Activated CD8-positive, alpha-beta memory T cell treated with anti-CD3 and anti-CD28 coated beads, Interleukin-2, amount 10 ng/mL, durations not matched to agents 7 days and 5 days (primary cell): ENCODE measurements at places on chromosomes 11 and 22. TPM values are rescaled to one million over a fixed set of nuclear protein-coding genes. Genes with fewer than 3 reads are reported as not detected.
A peak's percentile ranks its signal among the peaks of the same experiment; 100 is the strongest.

The PRCP gene
- total RNA-seq, result 21.8 TPM

The RAB39A gene
- total RNA-seq, result 0.59 TPM

The HBD gene
- not detected for total RNA-seq

The SCUBE2 gene
- total RNA-seq, result not detected

The OR6T1 gene
- total RNA-seq, result not detected

The RFPL3 gene
- total RNA-seq, result not detected

The RIMBP3B gene
- 0.09 TPM for total RNA-seq

The CHST1 gene
- total RNA-seq, result not detected

The PRR33 gene
- not detected for total RNA-seq

The INPP5J gene
- total RNA-seq, result 0.14 TPM

The C11orf65 gene
- total RNA-seq, result 0.61 TPM

The OR51B5 gene
- total RNA-seq, result 0.47 TPM

- no peaks in the 10 kb centered on the region for H3K36me3 ChIP-seq
- peaks cover 21% of the 10 kb centered on the region for H3K4me1 ChIP-seq
- peaks cover 11% of the 10 kb centered on the region for H3K27me3 ChIP-seq
- DNase-seq, result peak; percentile 76
- H3K27ac ChIP-seq, result no peak overlapping the region
- no peak overlapping the region for H3K4me3 ChIP-seq
Observed at GRCh38 chr22:24503137-24503842, 8.2 kb downstream of the UPB1 start.

- no peaks in the 10 kb centered on the region for H3K27me3 ChIP-seq
- H3K4me1 ChIP-seq, result peaks cover 22% of the 10 kb centered on the region
- no peak for DNase-seq
- peak overlapping the region; percentile 94 for H3K4me3 ChIP-seq
- H3K27ac ChIP-seq, result peak overlapping the region; percentile 79
- peaks cover 2% of the 10 kb centered on the region for H3K36me3 ChIP-seq
Observed at GRCh38 chr11:910044-910588, 494 bp downstream of the CHID1 start.

GRCh38 chr22:44676441-44677352 is 25.3 kb upstream of the PRR5 start:
- H3K27ac ChIP-seq, result peak overlapping the region; percentile 64
- DNase-seq, result no peak
- peak overlapping the region; percentile 66 for H3K4me3 ChIP-seq
- H3K36me3 ChIP-seq, result peaks cover 6% of the 10 kb centered on the region
- H3K4me1 ChIP-seq, result peaks cover 58% of the 10 kb centered on the region

GRCh38 chr11:96543177-96543576 is 153.4 kb downstream of the JRKL start:
- DNase-seq, result no peak
- no peaks in the 10 kb centered on the region for H3K4me1 ChIP-seq
- no peaks in the 10 kb centered on the region for H3K36me3 ChIP-seq
- peaks cover 4% of the 10 kb centered on the region for H3K27me3 ChIP-seq
- H3K4me3 ChIP-seq, result no peak overlapping the region

DNA sequence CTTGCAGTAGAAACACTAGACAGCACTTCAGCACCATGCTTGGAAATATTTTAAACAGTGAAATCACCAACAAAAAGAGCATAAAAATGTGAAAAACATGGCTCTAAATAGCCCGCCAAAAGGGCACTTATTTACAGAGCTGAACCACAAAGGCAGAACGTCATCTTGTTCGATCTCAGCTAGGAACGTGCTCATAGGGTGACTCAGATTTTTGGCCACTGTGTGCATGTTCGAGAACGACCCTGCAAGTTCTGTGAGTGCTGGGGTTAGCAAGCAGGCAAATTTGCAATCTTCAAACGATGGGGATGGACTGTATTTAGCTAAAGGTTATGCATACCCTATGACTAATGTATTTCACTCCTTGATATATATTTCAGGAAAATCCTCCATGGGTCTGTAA is 30.6 kb downstream of the OR2AT4 start:
- peaks cover 39% of the 10 kb centered on the region for H3K27me3 ChIP-seq
- no peaks in the 10 kb centered on the region for H3K4me1 ChIP-seq
- no peak overlapping the region for H3K27ac ChIP-seq

- no peaks in the 10 kb centered on the region for H3K4me1 ChIP-seq
- no peaks in the 10 kb centered on the region for H3K36me3 ChIP-seq
- no peak overlapping the region for H3K4me3 ChIP-seq
- H3K27me3 ChIP-seq, result peaks cover 4% of the 10 kb centered on the region
Observed at GRCh38 chr11:77213589-77214428, 85.8 kb downstream of the MYO7A start.

- H3K4me3 ChIP-seq, result peak overlapping the region; percentile 68
- peaks cover 20% of the 10 kb centered on the region for H3K27me3 ChIP-seq
- peaks cover 35% of the 10 kb centered on the region for H3K4me1 ChIP-seq
- peak overlapping the region; percentile 79 for H3K27ac ChIP-seq
Observed at GRCh38 chr22:38940811-38941384, 16.5 kb upstream of the APOBEC3A start.

- H3K27ac ChIP-seq, result no peak overlapping the region
- H3K36me3 ChIP-seq, result no peaks in the 10 kb centered on the region
- H3K4me3 ChIP-seq, result no peak overlapping the region
- DNase-seq, result no peak
Observed at GRCh38 chr11:17488563-17488962, 11.9 kb upstream of the ABCC8 start.

DNA sequence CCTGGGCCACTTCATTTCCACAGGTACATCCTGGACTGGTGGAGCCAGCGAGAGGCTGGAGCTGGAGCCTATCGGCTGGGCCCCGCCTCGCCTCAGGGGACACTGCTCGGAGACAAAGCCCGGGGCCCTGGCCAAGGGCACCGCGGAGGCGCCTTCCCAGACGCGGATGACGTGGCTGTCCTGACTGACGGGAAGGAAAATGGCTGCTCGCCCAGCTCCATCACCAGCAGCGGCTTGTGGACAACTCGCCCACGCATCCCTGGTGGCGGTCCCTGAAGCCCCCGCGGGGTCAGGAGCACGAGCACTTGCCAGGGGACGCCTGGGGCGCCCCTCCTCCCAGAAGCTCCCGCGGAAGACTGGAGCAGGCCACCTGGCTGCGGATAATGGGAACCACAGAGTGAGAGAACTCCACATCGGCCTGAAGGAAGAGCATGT is 49.6 kb downstream of the CECR2 start:
- no peak for DNase-seq
- no peak overlapping the region for H3K27ac ChIP-seq
- no peaks in the 10 kb centered on the region for H3K36me3 ChIP-seq

GRCh38 chr11:44450295-44450932 is 115.0 kb upstream of the CD82 start:
- no peak overlapping the region for H3K27ac ChIP-seq
- H3K4me3 ChIP-seq, result no peak overlapping the region
- no peaks in the 10 kb centered on the region for H3K36me3 ChIP-seq
- DNase-seq, result no peak
- H3K4me1 ChIP-seq, result no peaks in the 10 kb centered on the region
- no peaks in the 10 kb centered on the region for H3K27me3 ChIP-seq

DNA sequence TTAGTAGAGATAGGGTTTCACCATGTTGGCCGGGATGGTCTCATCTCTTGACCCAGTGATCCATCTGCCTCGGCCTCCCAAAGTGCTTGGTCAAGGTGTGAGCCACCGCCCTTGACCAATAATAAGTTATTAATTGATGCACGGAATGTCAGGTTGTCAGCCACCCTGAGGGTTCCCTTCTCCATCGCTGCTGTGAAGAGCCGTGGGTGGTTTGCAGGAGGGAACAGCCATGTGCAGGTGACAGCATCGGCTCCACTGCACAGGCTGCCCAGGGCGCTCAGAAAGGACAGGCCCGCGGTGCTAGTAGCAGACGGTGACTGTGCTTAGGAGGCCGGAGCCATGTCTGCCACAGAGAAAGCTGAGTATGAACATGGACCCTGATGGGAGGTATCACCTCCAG is 814.0 kb downstream of the BRD1 start:
- H3K4me3 ChIP-seq, result no peak overlapping the region
- H3K36me3 ChIP-seq, result no peaks in the 10 kb centered on the region
- no peaks in the 10 kb centered on the region for H3K27me3 ChIP-seq
- no peaks in the 10 kb centered on the region for H3K4me1 ChIP-seq

GRCh38 chr22:37161443-37161842 is 11.7 kb upstream of the IL2RB start:
- DNase-seq, result peak; percentile 84
- peaks cover 81% of the 10 kb centered on the region for H3K4me1 ChIP-seq
- H3K36me3 ChIP-seq, result peaks cover 9% of the 10 kb centered on the region
- H3K27ac ChIP-seq, result peak overlapping the region; percentile 99
- no peaks in the 10 kb centered on the region for H3K27me3 ChIP-seq

GRCh38 chr11:124311269-124311668 is 2.5 kb downstream of the OR8D1 start:
- H3K27me3 ChIP-seq, result no peaks in the 10 kb centered on the region
- H3K4me1 ChIP-seq, result no peaks in the 10 kb centered on the region
- H3K27ac ChIP-seq, result no peak overlapping the region

- peaks cover 17% of the 10 kb centered on the region for H3K27me3 ChIP-seq
- peaks cover 53% of the 10 kb centered on the region for H3K4me1 ChIP-seq
- H3K27ac ChIP-seq, result peak overlapping the region; percentile 95
- DNase-seq, result peak; percentile 61
- H3K4me3 ChIP-seq, result peak overlapping the region; percentile 77
Observed at GRCh38 chr11:76234416-76235232, 28.3 kb upstream of the WNT11 start.

GRCh38 chr11:112615238-112615637 is 346.0 kb upstream of the NCAM1 start:
- no peak for DNase-seq
- no peak overlapping the region for H3K4me3 ChIP-seq
- no peaks in the 10 kb centered on the region for H3K36me3 ChIP-seq
- no peaks in the 10 kb centered on the region for H3K4me1 ChIP-seq

DNA sequence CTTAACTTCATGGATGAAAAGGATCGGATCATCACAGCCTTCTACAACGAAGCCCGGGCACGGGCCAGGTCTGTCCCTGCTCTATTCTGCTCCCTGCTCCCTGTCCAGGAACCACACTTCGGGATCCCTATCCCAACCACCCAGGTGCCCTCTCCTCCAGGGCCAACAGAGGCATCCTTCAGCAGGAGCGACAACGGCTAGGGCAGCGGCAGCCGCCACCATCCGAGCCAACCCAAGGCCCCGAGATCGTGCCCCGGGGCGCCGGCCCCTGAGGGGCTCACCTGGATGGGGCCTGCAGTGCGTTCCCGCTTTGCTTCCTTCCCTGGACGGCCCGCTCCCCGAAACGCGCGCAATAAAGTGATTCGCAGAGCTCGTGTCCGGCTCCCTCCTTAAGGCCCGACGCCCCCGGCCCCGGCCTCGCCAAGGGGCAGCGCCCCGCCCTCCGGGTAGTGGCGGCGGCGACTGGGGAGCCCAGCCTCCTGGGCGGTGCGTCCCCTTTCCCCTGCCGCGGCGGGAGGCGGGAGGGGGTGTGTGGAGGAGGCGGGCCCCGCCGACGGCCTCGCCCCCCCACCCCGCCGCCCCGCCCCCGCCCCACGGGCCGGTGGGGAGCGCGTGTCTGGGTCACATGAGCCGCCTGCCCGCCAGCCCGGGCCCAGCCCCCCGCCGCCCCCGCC is at the start of gene VEGFB:
Gene VEGFB (plus strand): TSS at position 672 of the 674 bp plus-strand sequence. CDS start 250 bp downstream, outside the sequence.
- peak within 1 kb of the TSS; percentile 81 for H3K4me3 ChIP-seq
- H3K36me3 ChIP-seq, result peaks cover 3% of the 10 kb centered on the region
- peaks cover 43% of the 10 kb centered on the region for H3K4me1 ChIP-seq
- peak; percentile 80 for DNase-seq
- peak within 1 kb of the TSS; percentile 73 for H3K27ac ChIP-seq
- no peaks in the 10 kb centered on the region for H3K27me3 ChIP-seq

DNA sequence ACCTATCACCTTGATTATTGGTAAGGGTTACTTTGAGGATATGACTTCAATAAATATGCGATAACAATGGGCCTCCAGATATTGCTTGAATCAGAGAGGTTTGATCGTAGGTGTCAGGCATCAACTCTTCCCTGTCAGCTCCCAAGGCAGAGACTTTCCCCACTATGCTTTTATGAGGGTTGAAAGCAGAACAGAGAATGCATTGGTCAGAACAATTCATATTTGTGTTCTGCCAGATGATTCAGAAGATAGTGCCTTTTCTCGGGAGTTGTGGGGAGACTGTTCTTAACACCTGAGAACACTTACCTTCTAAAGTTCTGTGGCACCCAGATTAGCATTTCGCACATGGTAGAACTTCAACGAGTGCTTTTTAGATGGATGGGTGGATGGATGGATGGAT is 386.3 kb upstream of the CADM1 start:
- no peak for DNase-seq
- no peak overlapping the region for H3K4me3 ChIP-seq
- no peaks in the 10 kb centered on the region for H3K27me3 ChIP-seq
- H3K36me3 ChIP-seq, result no peaks in the 10 kb centered on the region
